ENCODE measurements at places on chromosomes 16 and 17. TPM values are rescaled to one million over a fixed set of nuclear protein-coding genes. Genes with fewer than 3 reads are reported as not detected.

- DNase-seq = no peak
These were observed 10.4 kb downstream of the KPNB1 start for GRCh38 chr17:47660064-47660492.

DNA sequence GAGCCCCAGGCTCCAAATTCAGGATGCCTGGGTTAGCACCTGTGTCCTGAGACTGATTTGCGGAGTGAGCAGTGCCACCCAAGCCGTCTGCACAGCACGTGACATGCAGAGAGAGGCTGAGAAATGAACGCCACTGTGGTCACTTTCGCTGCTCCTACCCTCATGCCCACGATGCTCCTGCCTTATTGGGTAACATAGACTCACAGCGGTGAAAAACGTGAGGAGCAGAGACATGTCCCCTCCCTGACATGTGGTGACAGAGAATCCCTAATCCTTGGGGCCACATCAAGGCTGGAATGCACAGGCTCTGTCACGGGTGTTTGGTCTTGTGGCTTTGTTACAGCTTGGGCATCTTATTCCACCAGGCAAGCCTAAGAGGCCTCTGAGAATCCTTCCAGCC is 52.1 kb upstream of the CACNG5 start:
- no peak for DNase-seq

- DNase-seq = no peak
These were observed 255.4 kb upstream of the CACNG5 start for GRCh38 chr17:66579556-66579955.

- DNase-seq = no peak
These were observed 50.4 kb downstream of the SNX29 start for GRCh38 chr16:12026741-12027490.

Gene KCTD19
- 2.5 TPM for total RNA-seq

- no peak for DNase-seq
These were observed 35.3 kb downstream of the TMEM132E start for GRCh38 chr17:34614698-34615097.

Gene ACAP1
- 405 TPM for total RNA-seq

Gene KRTAP4-9
- total RNA-seq = not detected

GRCh38 chr16:83913245-83913633 is 14.3 kb downstream of the MLYCD start:
- no peak for DNase-seq

- no peak for DNase-seq
These were observed 18.4 kb downstream of the HS3ST6 start for GRCh38 chr16:1899641-1900451.

GRCh38 chr17:40358323-40359038 is 6.1 kb downstream of the GJD3 start:
- DNase-seq = peak; percentile 93

DNA sequence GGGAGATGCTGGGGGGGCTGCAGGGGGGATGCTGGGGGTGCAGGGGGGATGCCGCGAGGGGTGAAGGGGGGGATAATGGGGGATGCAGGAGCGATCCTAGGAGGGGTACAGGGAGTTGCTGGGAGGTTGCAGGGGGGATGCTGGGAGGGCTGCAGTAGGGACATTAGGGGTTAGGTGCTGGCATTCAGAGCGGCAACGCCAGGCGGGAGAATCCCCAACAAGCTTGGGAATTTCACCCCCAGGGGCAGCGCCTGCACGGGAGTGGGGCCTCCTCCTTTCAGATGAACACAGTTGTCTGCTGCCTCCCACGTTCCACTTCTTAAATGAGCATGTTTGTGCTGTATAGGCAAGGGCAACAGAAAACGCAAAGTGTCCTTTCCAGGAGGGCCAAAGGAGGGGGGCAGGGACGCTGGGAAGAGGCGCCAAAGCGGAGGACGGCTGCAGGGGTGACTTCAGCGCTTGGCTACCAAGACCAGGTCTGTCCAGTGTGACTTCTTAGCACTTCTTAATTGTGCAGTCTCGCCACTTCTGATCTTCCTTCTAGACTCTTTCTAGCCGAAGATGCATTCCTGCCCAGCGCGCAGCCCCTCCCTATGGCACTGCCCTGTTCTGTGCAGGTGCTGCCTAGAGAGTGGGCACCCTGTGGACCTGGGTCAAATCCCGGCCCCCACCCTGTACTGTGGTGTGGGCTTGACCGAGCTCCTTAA is 2.0 kb upstream of the SLC6A4 start:
- DNase-seq = no peak

DNA sequence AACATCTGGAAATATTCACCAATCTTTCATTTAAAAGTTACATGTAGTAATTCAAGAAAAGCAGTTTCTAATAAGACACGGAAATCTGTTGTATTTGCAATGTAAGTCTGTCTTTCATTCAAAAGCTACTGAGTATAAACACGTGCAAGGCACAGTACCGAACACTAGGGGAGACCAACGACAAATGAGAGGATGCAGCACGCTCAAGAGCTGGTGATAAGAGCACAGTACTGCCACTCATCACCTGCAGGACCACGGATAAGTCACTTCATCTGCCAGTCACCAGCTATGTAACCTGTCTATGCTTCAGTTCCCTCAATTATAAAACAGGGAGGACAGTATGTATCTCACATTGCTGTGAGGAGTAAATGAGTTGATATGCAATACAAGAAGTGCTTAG is 67.1 kb downstream of the CLEC18A start:
- DNase-seq = peak; percentile 38

DNA sequence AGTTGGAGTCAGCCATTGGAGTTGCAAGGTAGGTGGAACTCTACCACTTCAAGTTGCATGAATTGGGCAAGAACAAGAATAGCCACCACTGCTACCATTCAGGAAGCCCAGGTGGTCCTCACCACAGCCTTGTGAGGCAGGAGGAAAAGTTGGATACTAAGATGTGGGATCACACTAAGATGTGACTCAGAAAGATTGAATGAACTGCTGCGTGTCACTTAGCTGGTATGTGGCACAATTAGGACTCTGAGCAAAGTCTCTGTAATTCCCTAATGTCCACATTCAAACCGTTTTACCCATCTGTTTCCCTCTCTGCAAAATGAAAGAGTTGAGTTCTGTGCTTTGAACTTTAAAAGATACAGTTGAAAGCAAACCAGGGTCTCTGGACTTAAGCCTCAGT is 44.7 kb upstream of the HS3ST3A1 start:
- DNase-seq = no peak

Gene LRRC3C
- not detected for total RNA-seq

Gene GPT2
- total RNA-seq = 20.2 TPM

Gene EXOC7
- total RNA-seq = 63.3 TPM

- DNase-seq = no peak
These were observed 15.2 kb downstream of the RPTOR start for GRCh38 chr17:80559825-80560251.

Gene ARMC5
- total RNA-seq = 6.4 TPM

Gene KRT32
- not detected for total RNA-seq

Gene CCDC182
- total RNA-seq = not detected

DNA sequence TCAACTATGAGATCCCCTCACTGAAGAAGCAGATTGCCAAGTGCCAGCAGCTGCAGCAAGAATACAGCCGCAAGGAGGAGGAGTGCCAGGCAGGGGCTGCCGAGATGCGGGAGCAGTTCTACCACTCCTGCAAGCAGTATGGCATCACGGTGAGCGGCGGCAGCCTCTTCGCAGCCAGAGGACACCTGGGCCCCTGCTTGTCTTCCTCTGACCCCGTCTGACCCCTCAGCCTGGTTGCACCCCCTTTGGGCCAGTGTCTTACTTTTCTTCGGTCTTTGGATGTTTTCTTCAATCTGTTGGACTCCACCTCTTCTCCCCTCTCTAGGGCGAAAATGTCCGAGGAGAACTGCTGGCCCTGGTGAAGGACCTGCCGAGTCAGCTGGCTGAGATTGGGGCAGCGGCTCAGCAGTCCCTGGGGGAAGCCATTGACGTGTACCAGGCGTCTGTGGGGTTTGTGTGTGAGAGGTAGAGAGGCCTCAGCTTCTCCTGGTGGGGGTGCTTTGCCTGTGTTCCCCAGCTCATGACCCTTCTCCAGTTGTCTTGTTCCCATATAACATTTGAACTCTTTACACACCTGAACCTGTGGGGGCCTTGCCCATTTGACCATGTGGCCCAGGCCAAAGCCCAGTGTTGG is 4.4 kb downstream of the CDK5RAP3 start:
- no peak for DNase-seq

GRCh38 chr16:2460916-2461315 is 1.0 kb downstream of the TEDC2 start:
- no peak for DNase-seq

DNA sequence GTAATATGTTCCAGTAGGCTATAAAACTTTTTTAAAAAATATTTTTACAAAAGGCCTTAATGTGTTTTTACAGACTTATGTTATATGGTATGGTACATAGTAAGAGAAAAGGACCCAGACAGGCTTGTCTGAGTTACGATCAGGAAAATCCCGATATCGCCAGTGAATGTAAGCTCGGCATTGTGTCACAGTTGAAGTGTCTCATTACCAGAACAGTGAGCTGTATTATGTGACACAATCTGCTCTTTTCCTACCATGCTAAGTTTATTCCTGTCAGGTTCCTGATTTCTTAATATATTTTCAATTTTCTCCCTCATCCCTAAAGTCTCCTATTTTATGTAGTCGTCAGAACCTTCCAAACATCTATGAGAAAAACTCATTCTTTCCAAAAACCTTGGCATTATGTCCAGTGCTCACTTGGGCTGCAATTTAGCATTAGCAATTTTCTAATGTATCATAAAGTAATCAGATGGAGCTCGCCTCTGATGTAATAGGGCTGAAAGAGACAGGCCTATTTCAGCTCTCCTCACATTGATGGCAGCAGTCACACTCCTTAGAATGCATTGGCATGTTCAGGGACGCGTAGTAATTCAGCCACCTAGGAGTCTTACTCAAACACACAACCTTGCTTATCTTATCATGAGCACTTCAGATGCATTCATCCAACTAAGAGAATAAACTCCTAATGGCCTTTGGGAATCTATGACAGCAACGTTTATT is 147.6 kb upstream of the NOG start:
- DNase-seq = no peak

DNA sequence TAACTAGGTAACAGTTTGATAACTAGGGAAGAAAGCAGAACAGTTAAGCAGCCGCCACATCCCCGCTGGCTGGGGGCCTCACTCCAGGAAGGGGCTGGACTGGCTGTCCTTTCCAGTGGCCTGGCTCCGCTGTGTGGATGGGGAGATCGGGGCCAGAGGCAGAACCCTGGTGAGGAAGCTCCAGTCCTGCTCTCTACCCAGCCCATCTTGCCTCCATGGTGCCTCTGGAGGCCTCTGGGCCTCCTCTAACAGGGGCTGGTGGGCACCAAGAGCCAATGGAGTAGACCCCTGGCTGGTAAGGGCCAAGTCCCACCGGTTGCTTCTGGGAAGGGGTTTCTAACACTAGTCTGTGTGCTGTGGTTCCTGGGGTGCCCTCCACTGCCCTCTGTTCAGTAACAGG is 8.1 kb downstream of the CNP start:
- no peak for DNase-seq

- DNase-seq = no peak
These were observed 2.7 kb upstream of the PDE6G start for GRCh38 chr17:81659038-81659437.

Gene MVD
- total RNA-seq = 113 TPM

Gene SCNN1B
- not detected for total RNA-seq

GRCh38 chr17:61331178-61331577 is 68.5 kb upstream of the TBX2 start:
- DNase-seq = no peak

- DNase-seq = peak; percentile 69
These were observed 3.0 kb upstream of the ZNF213 start for GRCh38 chr16:3131755-3132377.

- DNase-seq = peak; percentile 79
These were observed 7.5 kb downstream of the NFE2L1 start for GRCh38 chr17:48055531-48056245.

Gene PRKCB
- total RNA-seq = 57.9 TPM

DNA sequence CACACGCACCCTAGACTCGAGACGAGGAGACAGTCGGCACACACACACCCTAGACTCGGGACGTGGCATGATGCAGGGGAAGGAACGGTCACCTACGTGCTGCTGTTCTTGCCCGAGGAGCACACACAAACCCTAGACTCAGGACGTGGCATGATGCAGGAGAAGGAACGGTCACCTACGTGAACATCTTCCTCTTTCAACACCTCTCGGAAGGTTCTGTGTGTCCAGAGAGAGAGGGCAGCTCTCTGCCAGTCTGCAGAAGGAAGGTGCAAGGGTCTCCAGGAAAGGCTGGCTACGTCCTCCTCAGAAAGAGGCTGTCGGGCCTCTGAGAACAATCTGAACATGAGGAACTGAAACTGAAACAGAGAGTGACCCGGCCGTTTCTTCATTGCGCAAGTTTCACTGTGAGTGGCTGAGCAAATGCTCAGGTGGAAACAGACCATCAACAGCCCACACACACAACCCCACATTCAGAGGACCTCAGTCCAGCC is 43.4 kb downstream of the ZNF276 start:
- DNase-seq = peak; percentile 72

- no peak for DNase-seq
These were observed 218.0 kb upstream of the TNRC6C start for GRCh38 chr17:77740481-77740880.

DNA sequence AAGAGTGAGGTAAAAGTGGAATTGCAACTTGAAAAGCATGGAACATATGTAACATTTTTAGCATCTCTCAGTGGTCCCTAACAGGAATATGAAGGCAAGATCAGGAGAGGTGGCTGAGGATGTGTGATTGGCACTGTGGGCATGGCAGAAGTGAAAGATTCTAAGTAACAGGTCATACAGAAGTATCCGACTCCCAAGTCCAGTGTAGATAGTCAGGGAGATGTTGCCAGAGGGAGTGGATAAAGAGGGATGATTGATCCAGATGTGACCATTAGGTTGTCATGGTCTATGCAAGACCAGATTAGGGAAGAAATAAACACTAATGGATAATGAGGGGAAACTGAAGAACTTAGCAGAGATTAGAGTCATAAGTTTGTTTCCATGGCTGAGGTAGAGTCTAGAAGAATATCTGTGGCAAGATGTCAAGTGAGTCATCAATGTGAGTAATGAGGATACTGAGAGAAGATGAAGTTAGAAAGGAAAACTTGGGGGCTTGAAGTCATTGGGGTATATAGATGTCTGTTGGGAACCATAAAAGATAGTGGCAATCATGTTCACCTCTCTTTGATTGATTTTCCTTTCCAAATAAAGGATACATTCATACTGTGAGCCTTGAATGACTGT is 23.9 kb upstream of the CAPNS2 start:
- DNase-seq = no peak

- no peak for DNase-seq
These were observed 1.7 kb downstream of the PSMD11 start for GRCh38 chr17:32445971-32446370.

DNA sequence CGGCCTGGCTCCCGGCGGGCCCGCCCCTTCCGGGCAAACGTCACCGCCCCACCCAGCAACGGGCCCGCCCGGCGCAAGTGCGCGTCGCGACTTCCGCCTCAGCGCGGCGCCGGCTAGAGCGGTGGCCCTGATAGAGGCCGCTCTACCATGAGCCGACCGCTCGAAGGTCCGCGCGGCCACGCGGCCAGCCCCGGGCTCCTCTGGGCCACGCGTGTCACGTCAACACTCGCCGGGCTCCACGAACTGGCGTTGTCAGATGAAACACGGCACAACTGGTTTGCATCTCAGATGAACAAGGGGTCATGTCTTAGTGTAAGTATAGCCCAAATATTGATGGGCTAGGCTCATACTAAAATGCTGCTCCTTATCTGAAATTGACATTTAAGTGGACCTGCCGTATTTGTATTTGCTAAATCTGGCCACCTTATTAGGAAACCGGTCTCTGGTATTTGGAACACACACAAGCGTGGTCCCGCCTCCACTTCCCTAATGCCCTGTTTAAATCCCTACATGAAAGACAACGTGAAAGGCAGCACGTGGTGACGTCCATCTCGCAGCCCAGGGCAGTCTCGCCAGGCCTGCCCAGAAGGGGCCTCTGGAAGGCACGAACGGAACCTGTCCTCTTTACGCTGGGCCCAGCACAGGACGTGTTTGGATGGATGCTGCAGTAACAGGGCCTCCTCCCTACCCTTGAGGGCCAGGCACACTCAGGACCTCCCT is at the start of gene ZNF598:
Gene ZNF598 (minus strand): TSS at position 31 of the 720 bp plus-strand sequence.
- DNase-seq = peak; percentile 82

Data from activated CD4-positive, alpha-beta memory T cell treated with anti-CD3 and anti-CD28 coated beads for 36 hours (primary cell).